ENCODE measurements at places on chromosomes 6 and 20.

- DNase-seq: peak; percentile 96
Measured at GRCh38 chr6:121826156-121826810, 390.8 kb downstream of the GJA1 start.

GRCh38 chr6:138406443-138406842, 2.4 kb downstream of the HEBP2 start:
- no peak for DNase-seq

- DNase-seq: no peak
Measured at GRCh38 chr6:12654514-12654913, 62.1 kb upstream of the PHACTR1 start.

DNA sequence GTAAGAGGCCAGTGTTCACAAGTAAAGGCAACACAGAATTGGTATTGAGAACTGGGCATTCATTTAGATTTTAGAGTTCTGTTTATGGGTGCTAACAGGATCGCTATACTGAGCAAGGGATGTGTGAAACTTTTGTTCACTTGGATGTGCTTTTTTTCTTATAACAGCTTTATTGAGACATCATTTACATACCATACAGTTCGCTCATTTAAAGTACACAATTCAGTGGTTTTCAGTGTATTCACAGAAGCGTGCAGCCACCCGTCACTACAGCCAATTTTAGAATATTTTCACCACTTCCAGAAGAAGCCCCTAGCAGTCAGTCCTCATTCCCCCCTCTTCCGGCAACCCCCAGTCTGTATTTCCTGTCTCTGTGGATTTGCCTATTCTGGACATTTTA, 48.7 kb downstream of the GFRA4 start:
- DNase-seq: no peak

DNA sequence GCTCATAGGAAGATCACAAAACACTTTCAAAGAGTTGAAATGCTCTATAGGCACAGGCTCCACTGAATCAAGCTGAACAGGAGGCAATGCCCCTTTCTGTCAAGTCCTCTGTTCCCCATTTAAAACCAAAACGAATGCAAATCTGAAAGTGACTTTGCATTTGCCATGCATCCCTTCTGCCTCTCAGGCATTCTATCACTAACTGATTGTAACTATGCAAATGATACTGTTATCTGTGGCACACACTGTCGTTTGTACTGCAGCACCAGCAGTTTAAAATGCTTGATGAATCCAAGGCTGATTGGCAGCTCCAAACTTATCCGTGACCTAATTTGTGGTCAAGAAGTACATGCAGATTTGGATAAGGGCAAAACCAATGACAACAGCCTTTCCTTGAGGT, 1067.5 kb upstream of the MAP3K7 start:
- DNase-seq: no peak
